ENCODE measurements at places on chromosomes 13 and 19. TPM values are rescaled to one million over a fixed set of nuclear protein-coding genes. Genes with fewer than 3 reads are reported as not detected.

The LIM2 gene
- total RNA-seq = not detected

The ZNF568 gene
- total RNA-seq = 18.8 TPM

The POLR1G gene
- total RNA-seq = 2.8 TPM

The CTXN1 gene
- total RNA-seq = 2.8 TPM

The SBSN gene
- total RNA-seq = 0.23 TPM

The PALM gene
- total RNA-seq = 6.0 TPM

The C5AR1 gene
- total RNA-seq = not detected

The CNFN gene
- total RNA-seq = not detected

The TEKTIP1 gene
- not detected for total RNA-seq

The ZNF813 gene
- 3.2 TPM for total RNA-seq

The CYP2B6 gene
- not detected for total RNA-seq

The CD22 gene
- total RNA-seq = 0.70 TPM

The COMP gene
- 2.0 TPM for total RNA-seq

The PEAK3 gene
- total RNA-seq = not detected

Measured in smooth muscle cell of the coronary artery (primary cell).